ENCODE measurements at places on chromosomes 11 and 22.

- no peak for DNase-seq
Observed at GRCh38 chr22:35140879-35141745, 75.2 kb downstream of the ISX start.

- DNase-seq: no peak
Observed at GRCh38 chr22:40659166-40659565, 20.1 kb upstream of the MCHR1 start.

GRCh38 chr11:62147545-62147944 is 23.7 kb downstream of the INCENP start:
- DNase-seq: no peak

DNA sequence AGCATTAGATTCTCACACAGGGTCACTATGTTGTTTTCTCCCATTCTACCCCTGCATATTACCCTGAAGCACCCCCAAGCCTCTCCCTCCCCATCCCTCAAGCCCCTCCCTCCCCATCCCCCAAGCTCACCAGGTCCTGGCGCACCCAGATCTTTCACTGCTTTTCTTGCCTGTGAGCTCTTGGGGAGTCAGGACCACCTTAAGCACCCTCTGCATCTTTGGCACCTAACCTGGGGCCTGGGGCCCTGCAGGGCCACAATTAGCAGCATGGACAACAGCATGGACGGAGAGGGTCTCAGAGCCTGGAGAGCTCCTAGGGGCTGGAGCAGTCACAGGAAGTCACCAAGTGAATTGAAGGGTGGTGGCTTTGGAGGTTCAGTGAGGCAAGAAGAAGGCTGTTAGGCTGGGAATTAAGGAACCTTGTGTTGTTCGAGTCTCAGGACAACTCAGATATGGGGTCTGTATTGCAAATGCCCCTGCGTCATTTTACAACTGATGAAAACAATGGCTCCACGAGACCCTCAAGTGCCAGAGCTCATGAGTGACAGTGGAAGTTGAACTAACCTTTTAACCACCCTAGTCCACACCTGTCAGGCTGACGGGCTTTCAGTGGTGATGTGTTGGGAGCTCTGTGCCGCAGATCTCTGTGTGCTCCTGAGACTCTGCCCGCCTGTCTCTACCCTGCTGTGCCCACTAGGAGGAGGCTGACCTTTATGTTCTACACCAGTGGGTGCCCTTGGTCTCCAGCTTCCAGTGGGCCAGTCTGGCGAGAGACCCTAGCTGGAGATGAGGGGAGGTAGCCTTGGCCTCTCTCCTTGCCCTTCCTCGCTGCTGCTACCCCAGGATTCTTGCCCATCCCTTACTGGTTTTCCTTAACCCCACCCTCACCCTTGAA is 111.3 kb upstream of the OR4B1 start:
- DNase-seq: no peak

DNA sequence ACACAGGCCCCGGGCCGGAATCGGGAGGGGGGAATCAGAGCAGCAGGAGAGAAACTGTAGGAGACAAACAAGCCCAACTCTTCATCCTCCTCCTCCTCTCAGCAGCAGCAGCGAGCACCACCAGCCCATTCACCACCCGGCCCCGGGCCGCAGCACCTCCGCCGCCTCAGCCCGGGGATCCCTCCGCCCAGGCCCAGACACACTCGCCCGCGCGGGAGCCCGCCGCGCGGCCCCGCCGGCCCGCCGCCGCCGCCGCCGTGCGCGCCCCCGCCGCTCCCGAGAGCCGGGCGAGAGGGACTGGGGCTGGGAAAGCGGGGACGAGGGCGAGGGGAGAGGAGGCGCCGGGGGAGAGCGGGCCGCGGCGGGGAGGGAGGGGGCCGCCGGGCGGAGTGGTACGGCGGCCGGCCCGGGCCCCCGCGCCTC is at the start of gene PHF21A:
TSS of gene PHF21A (minus strand) at position 154 of the 423 bp plus-strand sequence. CDS start 37,235 bp downstream, outside the sequence.
- DNase-seq: peak; percentile 66

DNA sequence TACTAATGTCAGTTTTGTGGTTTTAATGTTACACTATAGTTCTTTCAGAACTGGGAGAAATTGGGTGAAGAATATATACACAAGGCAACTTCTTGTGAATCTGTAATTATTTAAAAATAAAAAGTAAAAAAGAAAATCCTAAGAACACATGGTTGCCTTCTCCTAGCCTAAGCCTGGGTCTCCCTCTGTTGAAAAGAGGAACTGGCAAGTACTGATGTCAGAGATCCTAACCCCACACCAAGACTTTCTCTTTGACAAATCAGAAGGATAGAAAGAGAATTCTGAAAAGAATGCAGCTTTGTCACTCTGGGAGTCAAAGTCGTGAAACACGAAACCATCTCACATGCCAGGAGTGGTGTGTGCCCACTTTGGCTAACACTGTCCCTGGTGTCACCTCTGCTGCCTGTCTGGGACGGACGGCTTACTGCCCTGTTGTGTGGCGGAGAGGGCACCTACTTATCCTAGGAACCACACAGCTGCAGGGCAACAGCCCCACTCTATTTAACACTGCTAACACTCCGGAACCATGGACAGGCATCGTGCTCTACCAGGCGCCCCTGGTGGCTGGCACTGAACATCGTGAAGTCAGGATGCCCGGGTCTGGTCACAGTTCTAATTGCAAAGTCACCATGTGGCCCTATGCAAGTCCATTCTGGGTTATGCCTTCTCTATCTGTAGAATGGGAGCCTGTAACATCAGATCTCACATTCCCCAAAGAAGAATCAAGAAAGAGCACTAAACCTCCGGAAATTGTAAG is 108.7 kb upstream of the CD82 start:
- DNase-seq: peak; percentile 3

- DNase-seq: no peak
Observed at GRCh38 chr11:31050061-31050765, 319.3 kb downstream of the DCDC1 start.

DNA sequence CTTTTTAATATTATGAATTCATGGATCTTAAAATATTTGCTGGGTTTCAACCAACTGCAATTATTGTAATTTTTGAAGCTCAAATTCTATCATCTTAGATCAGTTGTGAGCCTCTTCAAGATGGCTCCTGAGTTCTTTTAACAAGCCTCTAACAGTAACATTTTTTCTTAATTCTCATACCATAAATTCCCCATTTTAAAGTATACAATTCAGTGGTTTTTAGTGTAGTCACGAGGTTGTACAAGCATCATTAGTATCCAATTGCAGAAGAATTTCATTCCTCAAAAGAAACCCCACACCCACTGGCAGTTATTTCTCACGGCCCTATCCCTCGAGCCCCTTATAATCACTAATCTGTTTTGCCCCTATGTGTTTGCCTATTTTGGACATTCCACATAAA is 270.8 kb downstream of the SBF2 start:
- DNase-seq: no peak

DNA sequence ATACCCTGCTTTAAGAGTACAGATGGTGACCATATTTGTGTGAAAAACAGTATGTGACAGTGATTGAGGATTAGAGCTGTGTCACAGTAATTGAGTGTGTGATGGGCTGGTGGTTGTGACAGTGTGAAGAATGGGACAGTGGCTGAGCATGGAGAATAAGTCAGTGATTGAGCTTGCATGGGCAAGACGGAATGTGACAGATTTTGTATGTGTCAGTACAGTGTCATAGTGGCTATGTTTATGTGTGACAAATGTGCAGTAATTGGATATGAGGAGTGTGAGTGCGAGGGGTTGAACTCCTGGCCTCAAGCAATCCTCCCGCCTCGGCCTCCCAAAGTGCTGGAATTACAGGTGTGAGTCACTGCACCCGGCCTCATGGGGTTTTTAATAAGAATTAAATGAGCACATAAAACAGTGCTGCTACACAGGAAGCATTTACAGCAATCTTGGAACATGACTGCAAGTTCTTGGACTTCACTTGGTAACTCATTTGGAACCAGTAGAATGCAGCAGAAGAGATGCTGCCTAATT is 583 bp upstream of the RRAS2 start:
- DNase-seq: peak; percentile 41

Measured in renal cortical epithelial cell (primary cell).